ENCODE measurements at places on chromosomes 16 and 17.

- DNase-seq = no peak
These were observed 15.0 kb upstream of the NTN1 start for GRCh38 chr17:9006175-9006767.

DNA sequence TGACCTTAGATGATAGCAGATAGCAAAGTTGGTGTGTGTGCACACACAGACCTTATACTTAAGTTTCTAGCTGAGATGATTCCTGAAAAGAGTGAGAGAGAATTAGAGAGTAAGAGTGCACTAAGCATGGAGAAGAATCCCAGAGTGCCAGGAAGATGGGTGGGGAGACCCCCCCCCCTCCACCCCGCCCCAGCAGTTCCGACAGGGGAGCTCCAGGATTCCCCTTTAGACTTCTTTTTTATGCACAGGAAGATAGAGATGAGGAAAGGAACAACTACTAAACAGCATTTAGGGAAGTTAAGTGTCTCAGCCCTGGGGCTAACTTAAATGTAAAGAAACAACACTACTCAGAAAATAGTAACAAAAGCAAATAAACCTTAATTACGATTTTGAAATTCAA is 878.0 kb upstream of the GOT2 start:
- no peak for DNase-seq

- DNase-seq = peak; percentile 43
These were observed 17.3 kb upstream of the SPN start for GRCh38 chr16:29645694-29646187.

DNA sequence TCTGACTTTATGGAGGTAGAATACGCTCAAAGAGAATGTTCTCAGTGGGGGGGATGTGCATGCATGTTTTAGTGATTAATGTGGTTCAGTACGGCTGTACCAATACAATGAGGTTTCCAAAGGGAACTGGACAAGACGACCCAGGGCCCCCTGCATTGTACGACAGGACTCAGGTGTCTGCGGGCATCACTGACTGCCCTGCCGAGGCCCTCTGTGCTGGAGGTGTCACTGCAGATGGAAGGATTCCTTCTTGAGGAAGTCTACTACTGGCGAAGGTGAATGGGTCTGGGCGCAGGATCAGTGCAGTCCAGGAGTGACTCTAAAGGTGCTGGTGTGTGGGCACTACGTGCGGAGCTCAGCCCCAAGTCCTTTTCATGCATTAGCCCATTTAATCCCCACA is 3.5 kb upstream of the LGALS9 start:
- DNase-seq = no peak

DNA sequence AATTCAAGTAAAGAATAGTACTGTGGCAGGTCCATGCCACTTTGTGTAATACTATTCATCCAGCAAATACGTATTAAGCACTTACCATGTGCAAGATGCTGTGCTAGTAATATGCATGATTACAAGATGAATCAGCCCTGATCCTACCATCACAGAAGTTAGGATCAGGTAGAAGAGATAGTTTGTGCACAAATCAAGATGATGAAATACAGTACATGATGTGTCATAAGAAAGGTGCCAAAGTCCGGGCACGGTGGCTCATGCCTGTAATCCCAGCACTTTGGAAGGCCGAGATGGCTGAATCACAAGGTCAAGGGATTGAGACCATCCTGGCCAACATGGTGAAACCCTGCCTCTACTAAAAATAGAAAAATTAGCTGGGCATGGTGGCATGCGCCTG is 10.9 kb downstream of the COG4 start:
- no peak for DNase-seq

DNA sequence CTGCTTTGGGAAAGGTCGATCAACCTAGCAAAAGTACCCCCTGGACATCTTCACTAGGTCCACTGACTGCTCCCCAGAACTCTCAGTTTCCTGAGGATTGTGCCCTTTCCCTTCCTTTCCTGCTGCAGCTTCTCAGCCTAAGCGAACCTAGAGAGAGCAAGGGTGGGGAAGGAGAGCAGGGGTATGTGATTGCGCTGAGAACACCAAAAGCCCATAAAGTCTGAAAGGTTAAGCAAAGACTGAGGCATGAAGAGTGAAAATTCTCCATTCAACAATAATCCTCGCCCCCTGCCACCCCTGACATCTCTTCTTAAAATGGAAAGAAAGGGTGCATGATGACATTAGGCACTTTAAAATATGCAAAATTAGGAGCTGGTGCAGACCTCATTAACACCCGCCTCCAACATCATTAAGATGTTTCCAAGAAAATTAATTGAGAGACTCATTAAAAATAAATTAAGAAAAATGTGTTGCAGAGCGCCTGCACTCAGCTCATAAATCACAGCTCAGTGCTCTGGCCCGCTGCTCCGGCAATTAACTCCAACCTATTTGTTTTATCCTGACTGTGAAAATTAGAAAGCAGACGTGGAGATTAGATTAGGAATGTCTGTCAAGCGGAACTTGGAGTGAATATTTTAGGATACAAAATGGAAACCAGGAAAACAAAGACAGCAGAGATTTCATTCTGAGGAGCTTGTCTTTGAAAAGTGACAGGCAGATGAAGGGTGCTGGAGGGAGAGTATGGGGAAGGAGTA is 49.1 kb upstream of the PMFBP1 start:
- DNase-seq = no peak

DNA sequence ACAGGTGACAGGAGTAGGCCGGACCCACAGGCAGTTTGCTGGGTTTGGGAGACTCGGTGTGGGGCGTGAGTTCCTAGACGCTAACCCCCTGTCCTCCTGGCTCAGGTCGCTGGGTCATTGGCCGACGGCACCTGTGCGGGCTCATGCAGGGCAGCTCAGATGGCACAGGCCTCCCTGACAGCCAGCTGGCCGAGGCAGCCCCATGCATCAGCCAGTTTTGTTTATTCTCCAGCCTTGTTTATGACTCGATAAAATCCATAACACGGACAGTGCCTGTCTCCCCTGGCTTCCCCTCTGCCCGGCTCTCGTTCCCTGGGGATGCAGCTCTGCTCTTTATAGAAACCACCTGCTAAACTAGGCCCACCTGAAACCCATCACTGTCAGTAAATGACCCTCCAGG is 46.0 kb downstream of the SDK2 start:
- no peak for DNase-seq

- DNase-seq = no peak
These were observed 21.1 kb downstream of the PIPOX start for GRCh38 chr17:29063992-29064391.

DNA sequence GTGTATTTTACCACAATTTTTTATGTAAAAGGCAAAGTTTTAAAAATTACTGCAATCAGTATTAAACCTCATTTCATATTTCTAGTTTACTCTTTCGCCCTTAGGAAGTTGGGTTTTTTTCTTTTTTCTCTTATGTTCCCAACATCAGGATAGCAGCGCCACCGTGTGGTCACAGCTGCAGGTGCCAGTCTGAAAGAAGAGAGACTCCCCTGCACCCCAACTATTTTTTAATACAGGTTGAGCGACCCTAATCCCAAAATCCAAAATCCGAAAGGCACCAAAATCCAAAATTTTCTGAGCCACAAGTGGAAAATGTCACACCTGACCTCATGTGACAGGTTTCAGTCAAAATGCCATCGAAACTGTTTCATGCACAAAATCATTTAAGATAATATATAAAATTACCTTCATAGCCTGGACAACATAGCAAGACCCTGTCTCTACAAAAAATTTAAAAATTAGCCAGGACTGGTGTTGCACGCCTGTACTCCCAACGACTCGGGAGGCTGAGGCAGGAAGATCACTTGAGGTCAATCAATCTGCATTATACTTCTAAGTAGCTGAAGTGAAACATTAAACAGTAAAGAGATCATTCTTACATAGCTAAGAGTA is 21.8 kb upstream of the ASGR2 start:
- DNase-seq = peak; percentile 46

DNA sequence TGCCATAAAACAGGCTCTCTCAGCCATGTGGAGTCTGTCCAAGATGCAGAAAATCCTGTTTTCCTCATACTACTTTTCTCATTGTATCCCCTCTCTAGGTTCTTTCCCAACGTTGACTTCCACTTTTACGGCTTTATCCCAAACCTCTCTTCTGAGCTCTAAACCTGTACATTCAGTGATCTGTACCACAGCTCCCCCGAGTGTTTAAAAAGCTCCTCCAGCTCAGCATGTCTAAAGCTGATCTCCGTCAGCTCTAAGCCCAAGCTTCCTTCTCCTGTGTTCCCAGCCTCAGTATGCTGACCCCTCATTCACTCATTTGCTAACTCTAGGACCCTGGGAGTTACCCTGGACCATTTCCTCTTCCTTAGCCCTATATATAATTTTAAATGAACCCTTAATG is 144.6 kb downstream of the DNAH9 start:
- peak; percentile 3 for DNase-seq

- DNase-seq = peak; percentile 60
These were observed 13.4 kb downstream of the WFDC1 start for GRCh38 chr16:84308120-84308519.

- peak; percentile 70 for DNase-seq
These were observed 11.7 kb upstream of the SPATA32 start for GRCh38 chr17:45273551-45273957.

DNA sequence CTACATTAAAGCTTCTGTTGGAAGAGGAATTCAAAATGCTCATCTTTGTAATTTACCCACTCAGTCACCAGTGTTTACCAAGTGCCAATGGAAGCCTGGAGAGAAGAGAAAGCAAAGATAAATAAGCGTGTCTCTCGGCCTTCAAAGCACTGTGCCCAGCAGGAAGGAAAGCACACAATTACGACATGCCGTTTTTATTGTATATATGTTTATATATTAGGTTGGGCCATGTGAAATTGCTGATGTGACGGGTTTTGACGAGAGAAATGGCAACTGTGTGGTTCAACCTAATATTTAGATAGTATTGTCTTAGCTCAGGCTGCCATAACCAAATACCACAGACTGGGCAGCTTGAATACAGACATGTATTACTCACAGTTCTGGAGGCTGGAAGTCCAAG is 79.3 kb upstream of the HSBP1 start:
- DNase-seq = no peak

- DNase-seq = peak; percentile 94
These were observed 4.0 kb downstream of the NOG start for GRCh38 chr17:56597495-56597990.

GRCh38 chr16:75138233-75138632 is 10.1 kb upstream of the ZFP1 start:
- no peak for DNase-seq

DNA sequence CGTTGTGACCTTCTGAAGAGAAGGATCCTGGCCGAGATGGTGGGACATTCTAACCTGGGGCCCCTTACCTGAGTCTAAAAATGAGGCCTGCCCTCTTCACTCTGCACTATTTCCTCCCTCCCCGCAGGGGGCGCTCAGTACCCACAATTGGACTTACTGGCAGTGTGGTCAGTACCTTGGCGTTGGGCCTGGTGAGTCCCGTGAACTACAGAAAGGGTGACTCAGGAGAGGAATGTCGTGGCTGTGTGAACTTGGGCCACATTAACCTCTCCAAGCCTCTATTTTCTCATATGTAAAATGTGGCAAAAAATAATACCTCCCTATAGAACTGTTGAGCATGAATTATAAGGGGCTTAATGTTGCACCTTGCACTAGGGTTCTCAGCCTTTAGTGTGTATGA is 3.9 kb downstream of the RSAD1 start:
- DNase-seq = peak; percentile 89

GRCh38 chr16:56815721-56816120 is 49.3 kb upstream of the SLC12A3 start:
- DNase-seq = no peak

DNA sequence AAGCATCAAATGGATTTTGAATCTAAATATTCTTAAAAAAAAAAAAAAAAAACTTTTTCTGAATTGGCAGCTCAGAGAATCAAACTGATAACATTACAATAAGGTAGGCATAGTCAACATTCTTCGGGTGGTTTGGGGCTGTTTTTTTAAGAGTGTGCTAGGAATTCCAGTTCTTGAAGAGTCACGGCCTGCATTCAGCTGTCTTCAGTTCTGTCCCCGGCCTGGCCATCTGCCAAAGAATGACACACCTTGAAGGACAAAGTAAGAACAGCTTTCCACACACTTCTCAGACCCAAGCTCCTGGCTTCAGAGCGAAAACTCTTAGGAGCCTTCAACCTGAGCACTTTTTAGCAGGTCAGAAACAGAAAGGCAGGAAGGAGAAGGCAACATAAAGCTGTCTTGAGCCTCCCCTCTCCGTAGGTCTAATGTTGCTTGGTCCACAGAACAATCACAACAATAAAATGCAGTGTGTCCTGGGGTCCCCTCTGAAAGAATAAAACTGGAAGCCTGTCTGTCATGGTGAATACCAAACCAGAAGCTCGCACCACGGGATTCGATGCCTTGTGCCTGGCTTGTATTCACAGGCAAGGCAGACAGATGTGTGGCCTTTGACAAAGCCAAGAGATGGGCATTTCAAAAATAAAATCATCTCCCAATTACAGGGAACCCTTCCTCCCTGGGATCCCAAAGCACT is 524.4 kb upstream of the ZFHX3 start:
- DNase-seq = peak; percentile 44

- peak; percentile 68 for DNase-seq
These were observed 18.0 kb upstream of the GSG1L start for GRCh38 chr16:28081391-28081968.

DNA sequence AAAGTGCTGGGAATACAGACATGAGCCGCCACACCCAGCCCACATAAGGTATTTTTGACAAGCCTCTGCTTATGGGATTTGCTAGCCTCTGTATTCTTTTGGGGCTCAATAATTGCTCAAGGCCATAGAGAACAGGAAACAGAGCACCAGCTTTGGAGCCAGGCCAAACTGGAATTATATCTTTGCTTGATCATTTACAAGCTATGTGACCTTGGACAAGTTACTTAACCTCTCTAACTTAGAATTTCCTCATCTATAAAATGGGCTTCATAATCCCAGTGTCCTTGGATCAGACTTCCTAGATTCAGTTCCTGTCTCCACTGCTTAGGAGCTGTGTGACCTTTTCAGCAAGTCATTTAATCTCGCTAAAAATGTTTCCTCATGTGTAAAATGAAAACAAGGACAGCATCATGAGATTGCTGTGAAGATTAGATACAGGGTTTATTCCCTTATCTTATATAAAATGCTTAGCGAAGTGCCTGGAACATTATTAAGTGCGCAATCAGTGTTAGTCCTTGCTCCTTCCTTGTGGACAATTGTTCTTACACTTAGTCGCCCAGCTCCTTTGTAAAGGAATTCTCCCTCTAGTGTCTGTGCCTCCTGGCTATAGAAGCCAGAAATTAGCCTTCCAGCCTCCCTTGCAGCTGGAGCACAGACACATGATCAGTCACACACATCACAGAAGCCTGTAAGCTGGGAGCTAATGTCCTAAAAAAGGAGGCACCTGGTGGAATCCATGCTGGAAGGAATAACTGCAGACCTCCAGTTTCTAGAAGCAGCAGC is 16.6 kb downstream of the KRT9 start:
- DNase-seq = no peak

Data from SJCRH30 (cell line).